Left cardiac atrium (tissue), 4 donors: ENCODE measurements at places on chromosomes 7 and 10. TPM values are rescaled to one million over a fixed set of nuclear protein-coding genes. Genes with fewer than 3 reads are reported as not detected.
A peak's percentile ranks its signal among the peaks of the same experiment; 100 is the strongest.

The ARID5B gene
- 37.9 TPM for total RNA-seq

The LIPM gene
- not detected for total RNA-seq

The SLC26A3 gene
- not detected for total RNA-seq

The ZNF804B gene
- not detected for total RNA-seq

DNA sequence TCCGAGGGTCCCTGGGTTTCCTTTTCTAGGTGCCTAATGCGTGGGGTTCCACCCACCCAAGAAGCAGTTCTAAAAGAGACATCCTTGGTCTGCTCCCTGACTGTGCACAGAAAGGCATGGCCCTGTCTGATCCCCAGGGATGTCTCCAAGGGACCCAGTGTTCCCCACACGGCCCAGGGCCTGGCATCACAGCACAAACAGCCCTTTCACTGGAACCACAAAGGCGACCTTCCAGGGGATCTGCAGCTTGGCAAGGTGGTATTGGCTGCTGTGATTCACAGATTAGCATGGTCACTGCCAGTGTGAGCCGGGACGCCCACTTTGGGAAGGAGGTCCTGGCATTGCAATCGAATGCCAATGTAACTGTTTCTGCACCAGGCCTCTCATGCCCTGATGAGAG lies 6.4 kb downstream of the KCNMA1 start:
- no peak for DNase-seq

DNA sequence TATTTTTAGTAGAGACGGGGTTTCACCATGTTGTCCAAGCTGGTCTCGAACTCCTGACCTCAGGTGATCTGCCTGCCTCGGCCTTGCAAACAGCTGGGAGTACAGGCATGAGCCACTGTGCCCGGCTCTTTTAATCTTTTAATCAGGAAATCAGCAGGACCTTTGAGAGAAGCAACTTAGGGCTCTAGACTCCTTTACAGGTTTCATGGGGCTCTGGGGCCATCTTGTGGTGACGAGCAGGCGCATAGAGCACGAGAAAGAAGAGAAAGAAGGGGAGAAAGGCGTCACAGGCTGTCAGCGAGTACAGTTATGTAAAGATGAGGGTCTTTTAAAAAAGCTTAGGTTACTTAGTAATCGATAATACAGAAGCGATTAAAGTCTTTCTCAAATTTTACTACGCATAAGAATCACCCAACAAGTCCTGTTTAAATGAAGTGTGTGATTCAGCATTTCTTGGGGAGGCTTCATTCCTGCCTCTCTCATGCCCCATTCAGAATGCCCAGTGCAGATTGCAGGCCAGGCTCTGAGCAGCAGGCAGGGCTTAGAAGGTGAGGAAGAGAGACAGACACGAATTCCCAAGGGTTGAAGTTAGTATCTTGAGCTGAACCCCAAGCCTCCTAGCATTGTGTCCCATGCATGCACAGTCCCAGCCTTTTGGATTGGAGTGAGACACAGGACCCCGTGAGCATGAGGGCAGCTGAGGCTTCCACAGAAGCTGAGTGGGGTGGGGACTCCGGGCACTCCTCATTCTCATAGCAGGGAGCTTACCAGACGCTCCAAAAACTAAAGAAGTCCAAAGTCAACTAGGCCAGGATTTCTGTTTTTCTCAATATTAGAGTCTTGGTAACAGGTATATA lies 23.6 kb upstream of the PFKP start:
- peak; percentile 61 for DNase-seq

- DNase-seq: no peak
These were observed 73.2 kb upstream of the ST8SIA6 start for GRCh38 chr10:17527514-17528146.

DNA sequence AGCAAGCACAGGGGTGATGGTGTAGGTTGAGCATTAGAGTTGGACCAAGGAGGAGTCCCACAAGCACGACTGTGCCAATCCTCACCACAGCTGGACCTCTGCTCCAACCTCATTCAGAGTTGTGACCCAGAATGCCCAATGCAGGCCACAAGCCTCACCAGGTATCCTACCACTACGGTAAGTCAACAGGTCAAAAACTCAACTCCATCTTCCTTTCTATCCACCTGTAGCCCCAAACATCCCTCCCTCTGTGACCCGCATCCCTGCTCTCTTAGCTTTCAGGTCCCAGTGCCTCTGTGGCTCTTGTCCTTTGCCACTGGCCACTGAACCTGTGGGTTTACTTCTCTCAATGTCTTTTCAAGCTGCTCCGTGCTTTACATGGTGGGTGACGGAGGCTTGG lies 112.8 kb downstream of the PIP4K2A start:
- no peak for DNase-seq

GRCh38 chr7:98000356-98000755 lies 10.4 kb upstream of the OCM2 start:
- DNase-seq: no peak

GRCh38 chr10:128063736-128064107 lies 62.5 kb downstream of the MKI67 start:
- DNase-seq: no peak
